ENCODE measurements at places on chromosomes 4 and X.

- DNase-seq, result no peak
Measured at GRCh38 chr4:87420276-87420830, 2.0 kb upstream of the NUDT9 start.

GRCh38 chr4:101708293-101709039 is 82.1 kb upstream of the BANK1 start:
- no peak for DNase-seq

DNA sequence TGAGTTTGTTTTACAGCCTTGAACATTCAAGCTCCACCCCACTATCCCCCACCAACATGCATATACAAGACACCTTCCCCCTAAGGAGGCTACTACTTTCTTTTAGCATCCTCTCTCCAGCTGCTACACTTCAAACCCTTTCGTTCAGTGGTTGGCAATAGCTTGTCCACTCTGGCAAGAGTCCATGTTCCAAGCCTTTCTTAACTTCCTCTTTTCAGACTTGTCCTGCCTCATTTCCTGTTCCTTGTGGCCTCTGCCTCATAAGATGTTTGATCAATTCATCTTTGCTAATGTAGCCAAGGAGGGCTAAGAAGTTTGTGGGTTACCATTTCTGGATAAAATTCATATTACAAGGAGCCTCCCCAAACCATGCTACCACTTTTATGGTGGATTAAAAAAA is 20.8 kb upstream of the ZCCHC12 start:
- no peak for DNase-seq

- DNase-seq, result no peak
Measured at GRCh38 chrX:107123750-107124149, 5.1 kb upstream of the RBM41 start.

DNA sequence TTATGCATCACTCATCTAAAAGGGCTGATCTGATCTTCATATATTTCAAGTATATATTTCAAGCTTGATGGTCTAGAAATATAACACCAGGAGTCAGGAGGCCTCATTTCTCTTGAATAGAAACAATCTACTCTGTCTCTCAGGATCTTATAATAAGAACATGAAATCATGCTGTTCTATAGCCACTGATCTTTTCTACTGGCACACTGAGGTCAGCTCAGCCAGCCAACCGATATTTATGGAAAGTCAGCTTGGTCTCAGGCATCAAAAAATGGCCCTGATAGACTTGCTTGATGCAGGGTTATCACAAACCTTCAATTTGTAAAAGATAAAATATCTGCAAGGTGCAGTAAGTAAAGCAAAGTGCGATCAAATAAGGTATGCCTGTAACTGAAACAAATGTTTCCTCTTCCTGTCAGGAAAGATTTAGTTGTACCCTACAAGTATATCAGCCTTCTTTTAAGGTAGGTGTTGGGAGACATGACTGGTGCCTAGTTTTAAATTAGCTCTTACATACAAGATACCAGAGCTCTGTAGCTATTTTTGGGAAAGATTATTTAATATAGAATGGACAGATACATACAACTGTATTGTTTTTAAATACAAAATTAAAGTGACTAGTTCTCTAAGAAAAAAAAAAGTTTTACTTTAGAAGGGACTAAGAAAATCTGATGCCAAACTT is 63.4 kb downstream of the BMP3 start:
- DNase-seq, result no peak

GRCh38 chrX:111435469-111435868 is 23.5 kb upstream of the DCX start:
- DNase-seq, result no peak

DNA sequence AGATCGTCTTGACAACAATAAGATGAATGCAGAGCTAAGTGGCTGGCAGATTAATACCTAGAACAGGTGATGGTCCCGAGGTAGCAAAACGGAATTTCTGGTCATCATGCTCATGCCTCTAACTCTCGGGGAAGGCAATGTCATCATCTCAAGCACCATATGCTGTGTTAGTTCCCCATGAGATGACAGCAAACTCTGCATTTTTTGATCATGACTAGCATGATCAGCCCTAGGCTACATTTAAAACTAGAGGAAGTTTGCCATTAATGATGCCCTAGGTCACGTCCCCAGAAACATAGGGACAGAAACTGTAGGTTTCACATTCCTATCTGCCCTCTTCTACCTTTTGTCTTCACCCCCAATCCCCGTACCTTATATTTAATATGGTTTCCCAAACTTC is 11.6 kb downstream of the LPAR4 start:
- DNase-seq, result no peak

DNA sequence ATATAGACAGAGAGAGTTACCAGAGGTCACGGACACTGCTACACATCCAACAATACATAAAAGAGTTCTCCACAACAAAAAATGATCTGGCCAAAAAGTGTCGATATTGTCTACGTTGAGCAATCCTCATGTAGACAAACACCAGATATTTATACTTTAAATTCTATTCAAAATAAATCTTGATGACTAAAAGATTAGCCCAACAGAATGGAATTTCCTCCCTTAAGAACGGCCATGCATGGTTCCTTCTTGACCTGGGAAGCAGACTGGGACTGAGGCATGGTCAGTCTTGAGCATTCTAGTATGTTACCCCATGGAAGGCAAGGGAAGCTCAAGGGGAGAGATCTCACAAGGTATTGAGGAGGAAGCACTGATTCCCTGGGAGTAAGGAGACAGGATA is 43.5 kb downstream of the LHFPL1 start:
- no peak for DNase-seq

DNA sequence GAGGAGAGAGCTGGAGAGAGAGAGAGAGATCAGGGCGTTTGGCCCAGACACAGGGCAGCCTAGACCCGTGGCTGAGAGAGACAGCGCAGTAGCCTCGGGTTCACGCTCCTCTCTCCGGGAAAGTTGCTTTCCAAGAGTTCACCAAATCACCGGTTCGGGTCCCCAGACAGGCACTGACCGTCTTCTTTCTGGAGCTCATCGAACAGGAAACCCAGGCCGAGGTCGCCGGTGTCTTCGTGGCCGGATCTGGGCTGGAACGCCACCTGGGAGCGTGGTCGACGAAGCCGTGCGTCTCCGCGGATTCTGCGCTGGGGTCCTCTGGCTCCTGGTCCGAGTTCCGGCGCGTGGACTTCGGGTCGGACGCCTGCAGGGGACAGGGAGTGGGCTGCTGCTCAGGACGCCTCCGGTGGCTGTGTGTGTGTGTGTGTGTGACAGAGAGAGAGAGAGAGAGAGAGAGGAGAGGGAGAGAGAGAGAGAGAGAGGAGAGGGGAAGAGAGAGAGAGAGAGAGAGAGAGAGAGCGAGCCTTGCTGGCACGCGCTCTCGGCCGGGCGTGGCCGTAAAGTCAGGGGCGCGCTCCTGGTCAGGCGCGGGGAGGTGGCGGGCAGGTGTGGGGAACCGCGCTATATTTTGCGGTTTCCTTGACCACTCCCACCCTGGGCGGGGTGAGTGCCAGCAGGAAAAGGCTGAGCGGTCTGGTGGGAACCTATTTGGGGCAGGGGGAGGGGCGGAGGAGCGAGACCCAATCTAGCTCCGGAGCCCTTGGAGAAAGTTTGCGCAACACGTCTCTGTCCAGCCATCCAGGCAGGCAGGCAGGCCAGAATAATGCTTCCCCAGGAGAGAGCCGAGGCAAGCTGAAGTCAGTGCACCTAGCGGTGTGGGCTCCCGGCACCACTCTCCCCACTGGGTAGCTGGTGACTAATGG is 62.1 kb downstream of the RHOXF2B start:
- DNase-seq, result no peak
